ENCODE measurements at places on chromosomes 16 and 17.

GRCh38 chr17:35086931-35087573 lies 23.5 kb upstream of the RFFL start:
- no peaks in the 10 kb centered on the region for H3K27me3 ChIP-seq
- peaks cover 23% of the 10 kb centered on the region for H3K4me1 ChIP-seq
- no peaks in the 10 kb centered on the region for H3K36me3 ChIP-seq

DNA sequence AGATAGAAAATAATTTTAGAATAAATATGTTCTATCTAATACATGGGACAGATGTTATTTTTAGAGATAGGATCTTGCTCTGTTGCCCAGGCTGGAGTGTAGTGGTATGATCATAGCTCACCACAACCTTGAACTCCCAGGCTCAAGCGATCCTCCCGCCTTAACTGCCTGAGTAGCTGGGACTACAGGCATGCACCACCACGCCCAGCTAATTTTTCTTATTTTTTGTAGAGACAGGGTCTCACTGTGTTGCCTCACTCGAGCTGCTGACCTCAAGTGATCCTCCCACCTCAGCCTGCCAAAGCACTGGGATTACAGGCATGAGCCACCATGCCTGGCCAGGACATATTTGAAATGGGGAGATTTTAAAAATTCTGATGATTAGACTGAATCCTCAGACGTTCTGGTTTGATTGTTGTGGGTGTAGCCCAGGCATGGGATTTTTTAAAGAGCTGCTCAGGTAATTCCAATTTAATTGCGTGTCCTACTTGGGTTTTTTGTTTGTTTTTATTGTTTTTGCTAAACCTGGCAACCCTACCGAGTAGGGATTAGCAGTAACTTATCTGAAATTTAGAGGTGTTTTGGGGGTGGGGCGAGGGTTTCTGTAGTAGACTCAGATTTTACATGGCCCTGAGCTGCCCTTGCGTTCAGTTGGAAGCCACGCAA lies 142.9 kb downstream of the RAB11FIP4 start:
- H3K27ac ChIP-seq = no peak overlapping the region
- no peak for DNase-seq

DNA sequence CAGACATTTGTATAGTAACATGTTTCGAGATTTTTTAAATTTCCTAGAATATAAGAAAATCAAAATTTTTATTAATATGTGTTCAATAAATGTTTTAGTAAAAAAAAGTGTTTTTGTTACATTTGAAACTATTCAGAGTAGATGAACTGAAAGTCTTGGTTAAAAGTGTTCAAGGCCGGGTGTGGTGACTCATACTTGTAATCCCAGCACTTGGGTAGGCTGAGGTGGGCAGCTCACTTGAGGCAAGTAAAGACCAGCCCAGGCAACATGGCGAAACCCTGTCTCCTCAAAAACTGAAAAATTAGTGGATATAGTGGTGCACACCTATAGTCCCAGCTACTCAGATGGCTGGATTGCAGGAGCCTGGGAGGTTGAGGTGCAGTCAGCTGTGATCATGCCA lies 16.8 kb upstream of the PHKG2 start:
- H3K4me3 ChIP-seq = no peak overlapping the region
- no peaks in the 10 kb centered on the region for H3K4me1 ChIP-seq
- H3K27me3 ChIP-seq = no peaks in the 10 kb centered on the region
- no peak for DNase-seq
- H3K27ac ChIP-seq = no peak overlapping the region
- peaks cover 52% of the 10 kb centered on the region for H3K36me3 ChIP-seq

DNA sequence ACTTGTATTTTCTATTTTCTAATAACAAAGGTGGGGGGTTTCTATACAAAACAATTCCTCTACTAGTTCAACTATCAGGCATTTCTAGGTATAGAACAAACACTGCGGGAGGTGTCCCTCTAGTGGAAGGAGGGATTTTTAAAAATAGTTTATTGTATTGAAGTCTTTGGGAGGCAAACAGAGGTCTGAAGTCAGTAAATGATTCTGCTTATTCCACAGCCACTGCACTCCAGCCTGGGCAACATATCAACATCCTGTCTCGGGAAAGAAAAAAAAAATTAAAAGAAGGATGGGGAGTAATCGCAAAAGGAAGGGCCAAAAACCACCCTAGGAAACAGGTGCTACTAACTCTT lies 648 bp upstream of the ERCC4 start:
- DNase-seq = no peak
- H3K27ac ChIP-seq = no peak overlapping the region
- peaks cover 3% of the 10 kb centered on the region for H3K4me1 ChIP-seq
- no peaks in the 10 kb centered on the region for H3K36me3 ChIP-seq

DNA sequence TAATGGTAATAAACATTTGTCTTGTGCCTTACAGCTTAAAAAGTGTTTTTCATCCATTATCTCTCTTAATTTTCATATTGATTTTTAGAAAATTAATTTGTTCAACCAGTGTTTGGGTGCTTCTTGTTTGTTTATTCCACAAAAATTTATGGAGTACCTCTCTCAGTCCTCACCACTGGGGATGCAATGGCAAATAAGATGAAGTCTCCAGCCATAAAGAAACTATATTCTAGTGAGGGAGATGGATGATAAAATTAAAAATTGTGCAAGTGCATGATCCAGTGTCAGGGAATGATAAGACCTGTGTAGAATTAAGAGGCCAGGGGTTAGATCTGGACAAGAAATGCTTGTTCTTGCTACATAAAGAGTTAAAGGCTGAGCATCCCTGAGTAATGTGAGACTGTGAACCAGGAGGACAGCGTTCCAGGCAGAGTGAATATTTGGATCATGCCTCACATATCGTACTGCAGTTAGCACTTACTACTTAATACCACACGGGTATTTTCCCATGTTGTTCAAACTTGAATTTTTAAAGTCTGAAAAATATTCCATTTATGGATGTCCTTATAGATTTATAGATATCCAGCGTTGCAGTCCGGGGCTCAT lies 535.7 kb upstream of the HSBP1 start:
- no peak overlapping the region for H3K27ac ChIP-seq
- no peaks in the 10 kb centered on the region for H3K27me3 ChIP-seq
- H3K36me3 ChIP-seq = no peaks in the 10 kb centered on the region

- DNase-seq = no peak
- no peak overlapping the region for H3K4me3 ChIP-seq
- H3K36me3 ChIP-seq = peaks cover 11% of the 10 kb centered on the region
- peaks cover 47% of the 10 kb centered on the region for H3K4me1 ChIP-seq
These were observed 7.1 kb downstream of the CARHSP1 start for GRCh38 chr16:8861563-8862308.

- no peak overlapping the region for H3K4me3 ChIP-seq
- H3K27ac ChIP-seq = no peak overlapping the region
- no peaks in the 10 kb centered on the region for H3K27me3 ChIP-seq
- DNase-seq = no peak
- no peaks in the 10 kb centered on the region for H3K36me3 ChIP-seq
These were observed 406.3 kb downstream of the WWOX start for GRCh38 chr16:78505544-78506366.

DNA sequence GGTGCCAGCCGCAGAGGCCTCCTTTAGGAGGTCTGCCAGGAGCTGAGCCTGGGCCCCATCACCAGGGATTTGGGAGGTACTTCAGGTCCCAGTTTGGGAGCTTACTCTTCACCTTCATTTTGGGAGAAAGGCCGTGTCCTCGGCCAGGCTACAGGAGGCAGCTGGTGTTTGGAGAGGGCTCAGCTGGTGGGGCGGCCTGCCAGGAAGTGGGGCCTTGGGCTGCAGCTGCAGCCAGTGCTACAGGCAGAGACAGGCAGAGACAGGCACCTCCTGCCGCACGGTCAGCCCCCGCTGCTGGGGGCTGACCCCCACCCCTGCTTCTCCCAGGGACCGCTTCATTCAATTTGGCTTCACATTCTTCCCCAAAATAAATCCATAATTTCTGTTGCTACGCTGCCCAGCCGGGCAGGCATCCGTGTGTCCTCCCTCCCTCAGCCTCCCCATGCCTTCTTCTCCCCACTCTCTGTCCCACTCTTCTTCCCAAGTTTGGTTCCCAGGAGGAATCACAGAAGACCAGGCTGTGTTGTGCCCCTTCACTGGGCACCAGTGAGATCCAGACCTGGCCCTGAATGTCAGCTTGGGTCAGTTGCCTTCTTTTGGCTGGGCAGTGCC lies 6.1 kb downstream of the TMEM235 start:
- H3K27ac ChIP-seq = no peak overlapping the region

DNA sequence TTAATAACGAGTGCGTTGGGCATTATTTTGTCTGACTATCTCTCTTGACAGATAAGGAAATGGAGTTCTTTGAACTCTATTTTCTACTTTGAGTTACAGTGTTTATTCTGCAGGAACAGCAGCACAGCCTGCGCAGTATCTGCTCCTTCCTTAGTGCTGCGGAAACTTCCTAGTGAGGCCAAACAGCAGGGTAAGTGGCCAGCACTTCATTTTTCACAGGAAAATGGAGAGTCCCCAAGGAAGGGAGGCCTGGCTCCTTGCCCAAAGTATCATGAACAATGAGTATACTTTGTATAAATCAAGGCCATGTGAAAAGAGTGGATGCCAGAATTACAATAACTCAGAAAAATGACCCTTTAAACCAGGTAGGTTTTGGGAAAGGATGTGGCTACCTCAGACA lies 140.6 kb downstream of the VPS53 start:
- no peak overlapping the region for H3K4me3 ChIP-seq
- H3K27ac ChIP-seq = no peak overlapping the region
- no peaks in the 10 kb centered on the region for H3K36me3 ChIP-seq

DNA sequence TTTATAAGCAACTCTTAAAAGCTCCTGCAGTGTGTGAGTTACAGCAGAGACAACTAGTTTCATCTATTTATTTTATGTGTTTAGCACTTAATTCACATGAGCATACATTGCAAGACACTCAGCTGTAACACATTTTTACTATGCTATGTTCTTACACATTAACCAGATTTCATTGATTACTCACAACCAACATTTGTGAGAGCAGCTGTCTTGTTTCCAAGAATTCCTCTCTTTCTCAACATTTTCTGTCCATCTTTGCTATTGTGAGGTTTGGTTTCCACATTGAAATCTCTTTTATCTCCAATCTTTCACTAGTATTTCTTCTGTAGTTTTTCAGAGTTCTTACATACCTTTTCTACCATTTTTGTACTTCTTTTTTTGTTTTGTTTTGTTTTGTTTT lies 51.2 kb downstream of the COPRS start:
- no peaks in the 10 kb centered on the region for H3K36me3 ChIP-seq
- no peaks in the 10 kb centered on the region for H3K4me1 ChIP-seq
- no peaks in the 10 kb centered on the region for H3K27me3 ChIP-seq
- DNase-seq = no peak
- H3K4me3 ChIP-seq = no peak overlapping the region

DNA sequence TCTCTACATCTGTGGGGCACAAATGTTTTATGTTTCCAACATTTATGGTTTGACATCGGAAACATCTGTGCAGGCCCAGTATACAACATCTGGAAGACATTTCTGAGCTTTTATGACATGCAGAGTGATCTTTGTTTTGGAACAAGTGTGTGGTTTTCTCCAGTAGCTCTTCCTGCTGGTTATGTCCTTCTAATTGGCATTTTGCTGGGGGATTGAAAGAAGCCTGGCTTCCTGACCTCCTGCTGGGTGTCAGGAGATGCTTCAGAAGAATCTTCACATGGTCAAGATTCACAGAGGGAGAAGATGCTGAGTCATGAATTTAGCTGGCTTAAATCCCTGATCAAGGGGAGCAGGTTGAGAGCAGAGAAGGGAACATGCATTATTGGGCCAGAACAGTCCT lies 279.5 kb upstream of the MYOCD start:
- H3K4me1 ChIP-seq = no peaks in the 10 kb centered on the region
- no peaks in the 10 kb centered on the region for H3K27me3 ChIP-seq
- no peak for DNase-seq
- no peak overlapping the region for H3K4me3 ChIP-seq
- H3K27ac ChIP-seq = no peak overlapping the region

GRCh38 chr16:69471121-69471520 lies 46.7 kb downstream of the CYB5B start:
- no peak overlapping the region for H3K27ac ChIP-seq
- no peaks in the 10 kb centered on the region for H3K27me3 ChIP-seq
- no peaks in the 10 kb centered on the region for H3K4me1 ChIP-seq
- H3K4me3 ChIP-seq = no peak overlapping the region

- no peak overlapping the region for H3K4me3 ChIP-seq
- no peaks in the 10 kb centered on the region for H3K4me1 ChIP-seq
- no peak for DNase-seq
- no peak overlapping the region for H3K27ac ChIP-seq
- H3K36me3 ChIP-seq = peaks cover 9% of the 10 kb centered on the region
These were observed 3.7 kb upstream of the BLTP2 start for GRCh38 chr17:28648698-28649097.

GRCh38 chr16:85306071-85306792 lies 194.0 kb upstream of the CIBAR2 start:
- no peaks in the 10 kb centered on the region for H3K27me3 ChIP-seq
- H3K36me3 ChIP-seq = no peaks in the 10 kb centered on the region
- H3K27ac ChIP-seq = no peak overlapping the region

- no peak overlapping the region for H3K27ac ChIP-seq
- peaks cover 10% of the 10 kb centered on the region for H3K36me3 ChIP-seq
- H3K27me3 ChIP-seq = no peaks in the 10 kb centered on the region
- no peak overlapping the region for H3K4me3 ChIP-seq
These were observed 8.7 kb downstream of the CCDC47 start for GRCh38 chr17:63764716-63765115.

DNA sequence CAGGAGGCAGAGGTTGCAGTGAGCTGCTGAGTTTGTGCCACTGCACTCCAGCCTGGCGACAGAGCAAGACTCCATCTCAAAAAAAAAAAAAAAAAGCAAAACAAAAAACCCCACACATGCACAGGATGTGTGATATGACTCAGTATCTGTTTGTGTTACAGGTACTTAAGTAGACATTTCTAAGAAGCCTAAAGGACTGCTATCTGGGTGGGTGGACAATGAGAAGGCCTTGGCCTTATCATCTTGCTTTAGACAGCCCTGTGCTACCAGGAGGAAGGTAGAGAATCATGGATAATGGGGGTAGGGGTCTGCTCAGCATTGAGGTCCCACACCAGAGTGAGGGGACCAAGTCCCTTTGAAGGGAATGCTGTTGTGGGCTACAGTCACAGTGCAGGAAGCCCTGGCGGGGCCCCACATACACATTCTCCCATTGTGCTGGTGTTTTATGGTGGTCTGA lies 26.7 kb downstream of the PLD6 start:
- peaks cover 2% of the 10 kb centered on the region for H3K36me3 ChIP-seq
- no peaks in the 10 kb centered on the region for H3K27me3 ChIP-seq
- DNase-seq = no peak
- H3K27ac ChIP-seq = no peak overlapping the region

DNA sequence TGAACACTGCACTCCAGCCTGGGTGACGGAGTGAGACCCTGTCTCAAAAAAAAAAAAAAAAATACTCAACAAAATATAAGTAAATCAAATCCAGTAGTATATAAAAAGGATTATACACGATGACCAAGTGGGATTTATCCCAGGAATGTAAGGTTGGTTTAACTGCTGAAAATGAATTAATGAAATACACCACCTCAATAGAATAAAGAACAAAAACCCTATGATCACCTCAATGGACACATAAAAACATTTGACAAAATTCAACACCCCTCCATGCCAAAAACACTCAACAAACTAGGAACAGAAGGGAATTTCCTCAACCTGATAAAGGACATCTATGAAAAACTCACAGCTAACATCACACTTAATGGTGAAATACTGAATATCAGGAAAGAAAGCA lies 6.6 kb downstream of the MIS12 start:
- H3K27ac ChIP-seq = no peak overlapping the region
- H3K36me3 ChIP-seq = peaks cover 26% of the 10 kb centered on the region
- DNase-seq = no peak

- no peaks in the 10 kb centered on the region for H3K4me1 ChIP-seq
- no peak overlapping the region for H3K4me3 ChIP-seq
- peaks cover 44% of the 10 kb centered on the region for H3K36me3 ChIP-seq
- no peak overlapping the region for H3K27ac ChIP-seq
These were observed 23.1 kb downstream of the ACLY start for GRCh38 chr17:41895617-41896016.

GRCh38 chr16:64412578-64413280 lies 709.1 kb downstream of the CDH11 start:
- H3K27me3 ChIP-seq = no peaks in the 10 kb centered on the region
- no peak overlapping the region for H3K27ac ChIP-seq
- no peak overlapping the region for H3K4me3 ChIP-seq
- no peaks in the 10 kb centered on the region for H3K36me3 ChIP-seq
- H3K4me1 ChIP-seq = no peaks in the 10 kb centered on the region
